ENCODE measurements at places on chromosomes 3 and 15.

DNA sequence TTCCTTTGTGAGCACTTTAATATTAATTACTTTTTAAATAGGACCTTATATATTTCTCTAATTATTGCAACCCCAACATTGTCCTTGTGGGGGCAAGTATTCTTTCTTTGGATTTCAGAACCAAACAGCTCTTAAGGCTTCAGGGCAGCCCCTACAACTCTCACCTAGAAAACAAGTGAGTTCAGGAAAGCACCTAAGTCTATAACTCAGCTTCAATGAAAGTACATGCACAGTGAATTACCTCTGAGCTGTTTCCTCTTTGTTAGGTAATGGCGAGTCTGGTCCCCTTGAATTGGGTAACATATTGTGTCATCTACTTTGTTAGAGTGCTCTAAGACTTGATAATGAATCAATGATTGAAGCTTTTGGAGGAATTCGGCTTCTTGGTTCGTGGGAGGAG, 545.7 kb downstream of the NLGN1 start:
- H3K4me1 ChIP-seq = no peaks in the 10 kb centered on the region
- DNase-seq = no peak
- H3K27ac ChIP-seq = no peak overlapping the region
- no peaks in the 10 kb centered on the region for H3K27me3 ChIP-seq

DNA sequence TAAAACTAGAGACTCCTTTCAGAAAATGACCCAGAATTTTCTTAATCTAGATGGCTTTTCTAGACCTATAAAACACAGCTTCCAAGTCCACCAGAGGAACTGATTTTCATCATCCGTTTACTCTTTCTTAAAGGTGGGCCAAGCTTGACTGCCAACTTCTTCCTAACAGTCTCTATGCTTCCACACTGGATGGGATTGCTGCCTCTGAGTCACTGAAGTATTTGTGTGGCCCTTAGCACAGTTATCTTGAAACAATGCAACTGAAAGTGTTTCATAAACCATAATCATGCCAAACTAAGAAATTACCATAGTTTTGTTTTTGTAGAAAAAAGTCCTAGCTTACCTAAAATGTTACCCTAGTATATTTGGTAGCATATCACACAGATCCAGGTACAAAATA, 985.7 kb downstream of the TUSC7 start:
- H3K4me3 ChIP-seq = no peak overlapping the region
- no peak for DNase-seq
- no peaks in the 10 kb centered on the region for H3K27me3 ChIP-seq

- no peak overlapping the region for H3K27ac ChIP-seq
- no peaks in the 10 kb centered on the region for H3K4me1 ChIP-seq
- no peak for DNase-seq
- H3K27me3 ChIP-seq = peaks cover 12% of the 10 kb centered on the region
- no peak overlapping the region for H3K4me3 ChIP-seq
- no peaks in the 10 kb centered on the region for H3K36me3 ChIP-seq
Measured at GRCh38 chr15:61768131-61768530, 292.1 kb downstream of the VPS13C start.

DNA sequence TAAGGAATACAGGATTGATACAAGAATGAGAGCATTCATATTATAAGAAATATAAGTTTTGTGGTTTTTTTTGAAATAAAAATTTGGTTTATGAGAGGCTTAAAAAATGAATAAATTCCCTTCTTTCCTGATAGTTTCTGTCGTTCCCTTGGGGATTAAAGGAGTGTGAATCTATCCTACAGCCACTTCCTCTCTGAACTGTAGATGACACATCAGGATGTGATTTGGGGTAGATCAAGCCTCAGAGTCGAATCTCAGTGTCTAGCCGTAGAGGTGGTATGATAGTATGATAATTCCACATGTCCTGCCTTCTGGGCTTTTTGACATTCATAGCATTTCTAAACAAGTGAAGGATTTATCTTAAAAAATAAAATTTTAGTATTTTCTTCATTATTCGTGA, 343.1 kb downstream of the LPP start:
- no peaks in the 10 kb centered on the region for H3K27me3 ChIP-seq
- H3K4me1 ChIP-seq = peaks cover 3% of the 10 kb centered on the region
- no peak overlapping the region for H3K4me3 ChIP-seq

DNA sequence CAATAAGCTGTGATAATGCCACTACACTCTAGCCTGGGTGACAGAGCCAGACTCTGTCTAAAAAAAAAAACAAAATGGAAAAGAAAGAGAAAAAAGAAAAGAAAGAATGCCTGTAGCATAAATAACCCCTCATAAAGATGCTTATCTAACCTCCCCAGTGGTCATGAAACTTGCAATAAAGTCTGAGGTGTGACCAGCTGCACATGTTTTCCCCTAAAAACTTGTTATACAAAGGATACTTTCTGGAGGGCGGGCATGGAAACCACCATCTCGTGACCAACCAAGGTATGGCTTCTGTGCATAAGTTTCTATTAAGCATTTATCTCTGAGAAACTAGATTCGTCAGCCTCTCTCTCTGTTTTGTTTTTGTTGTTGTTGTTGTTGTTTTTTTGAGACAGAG, 21.8 kb downstream of the CCDC32 start:
- H3K27ac ChIP-seq = no peak overlapping the region
- H3K4me3 ChIP-seq = no peak overlapping the region
- peaks cover 6% of the 10 kb centered on the region for H3K4me1 ChIP-seq
- no peaks in the 10 kb centered on the region for H3K36me3 ChIP-seq

- no peak overlapping the region for H3K4me3 ChIP-seq
- no peak for DNase-seq
- H3K27me3 ChIP-seq = peaks cover 7% of the 10 kb centered on the region
- peaks cover 42% of the 10 kb centered on the region for H3K4me1 ChIP-seq
- H3K27ac ChIP-seq = no peak overlapping the region
Measured at GRCh38 chr3:112074006-112074405, 12.2 kb upstream of the C3orf52 start.

- H3K36me3 ChIP-seq = peaks cover 65% of the 10 kb centered on the region
- no peaks in the 10 kb centered on the region for H3K27me3 ChIP-seq
- no peak overlapping the region for H3K4me3 ChIP-seq
- no peak overlapping the region for H3K27ac ChIP-seq
- H3K4me1 ChIP-seq = no peaks in the 10 kb centered on the region
Measured at GRCh38 chr3:136281966-136282520, 31.9 kb downstream of the PCCB start.

DNA sequence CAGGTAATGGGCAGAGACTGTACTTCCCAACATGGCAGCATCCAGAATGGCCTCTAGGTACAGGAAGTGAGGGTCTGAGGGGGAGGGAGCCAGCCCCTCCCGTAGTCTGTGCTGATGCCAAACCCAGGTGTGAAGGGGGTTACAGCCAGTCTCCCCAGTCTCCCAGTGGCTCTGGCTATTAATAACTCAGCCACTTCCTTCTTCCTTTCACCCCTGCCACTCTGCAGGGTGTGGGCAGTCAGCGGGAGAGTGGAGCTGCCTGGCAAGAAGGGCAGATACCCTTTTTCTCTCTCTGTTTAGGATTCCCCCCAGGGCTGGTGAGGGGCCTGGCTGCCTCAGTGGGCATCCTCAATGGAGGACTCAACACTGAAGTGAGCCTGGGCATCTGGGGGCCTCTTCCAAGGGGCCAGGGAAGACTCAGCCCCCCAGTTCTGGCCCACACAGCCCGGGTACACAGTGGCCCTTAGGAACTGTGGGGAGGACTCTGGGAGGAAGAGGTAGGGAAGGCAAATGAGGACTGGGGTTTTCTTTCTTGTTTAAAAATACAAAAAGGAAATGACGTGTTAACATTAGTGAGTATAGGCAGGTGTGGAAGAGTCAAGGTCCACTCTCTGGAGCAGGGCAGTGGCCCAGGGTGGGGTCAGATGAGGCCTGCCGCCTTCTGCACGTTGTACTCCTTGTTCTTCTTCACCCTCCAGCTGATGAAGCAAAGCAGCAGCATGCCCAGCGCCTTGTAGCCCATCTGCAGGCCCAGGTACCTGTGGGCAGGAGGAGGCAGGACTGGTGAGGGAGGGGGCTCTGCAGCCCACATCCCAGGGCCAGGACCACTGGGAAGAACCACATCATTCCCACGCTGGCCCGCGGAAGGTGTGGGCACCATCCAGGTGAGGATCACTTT, 38.6 kb upstream of the RAB6B start:
- no peaks in the 10 kb centered on the region for H3K36me3 ChIP-seq
- H3K4me3 ChIP-seq = no peak overlapping the region
- no peaks in the 10 kb centered on the region for H3K4me1 ChIP-seq

DNA sequence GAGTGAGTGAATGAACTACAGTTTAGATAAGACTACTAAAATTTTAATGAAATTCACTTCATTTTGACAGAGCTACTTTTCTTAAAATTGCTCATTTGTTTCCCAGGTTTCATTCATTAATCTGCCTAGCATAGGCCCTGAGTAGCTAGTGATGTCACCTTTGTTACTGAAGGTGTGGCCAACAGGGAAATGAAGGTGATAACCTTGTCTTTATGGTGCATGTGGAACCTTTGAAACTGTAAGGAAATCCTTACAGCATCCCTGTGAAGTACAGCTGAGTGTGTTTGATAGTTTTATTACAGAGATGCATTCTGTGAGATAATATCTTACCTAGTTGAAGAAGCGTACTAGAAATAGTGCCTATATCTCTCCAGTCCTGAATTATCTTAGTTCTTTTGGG, 112.9 kb downstream of the AKAP13 start:
- H3K4me3 ChIP-seq = no peak overlapping the region
- H3K27ac ChIP-seq = no peak overlapping the region
- DNase-seq = no peak
- peaks cover under 1% of the 10 kb centered on the region for H3K36me3 ChIP-seq
- H3K4me1 ChIP-seq = peaks cover 21% of the 10 kb centered on the region
- H3K27me3 ChIP-seq = no peaks in the 10 kb centered on the region

DNA sequence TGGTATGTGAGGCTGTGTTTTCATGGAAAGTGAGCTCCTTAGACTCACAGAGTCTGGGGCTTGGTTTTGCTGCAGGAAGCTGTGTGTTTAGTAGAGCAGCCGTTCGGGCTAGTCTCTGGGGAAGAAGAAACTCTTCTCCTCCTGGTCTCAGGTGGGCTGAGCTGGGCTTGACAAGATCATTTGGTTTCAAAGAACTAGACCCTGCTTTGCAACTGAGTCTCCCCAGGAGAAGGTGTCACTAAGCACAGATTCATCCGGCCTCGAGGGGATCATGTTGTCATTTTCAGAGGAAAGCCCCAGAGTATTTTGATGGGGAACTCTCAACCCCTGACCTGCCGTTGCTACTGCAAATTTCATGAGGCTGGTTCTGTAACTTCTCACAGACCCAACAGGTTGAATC, 188.5 kb downstream of the FAM43A start:
- H3K36me3 ChIP-seq = no peaks in the 10 kb centered on the region
- H3K27me3 ChIP-seq = peaks cover 6% of the 10 kb centered on the region
- H3K4me3 ChIP-seq = no peak overlapping the region
- no peak overlapping the region for H3K27ac ChIP-seq
- no peak for DNase-seq
